ENCODE measurements at places on chromosomes 7 and 10.

DNA sequence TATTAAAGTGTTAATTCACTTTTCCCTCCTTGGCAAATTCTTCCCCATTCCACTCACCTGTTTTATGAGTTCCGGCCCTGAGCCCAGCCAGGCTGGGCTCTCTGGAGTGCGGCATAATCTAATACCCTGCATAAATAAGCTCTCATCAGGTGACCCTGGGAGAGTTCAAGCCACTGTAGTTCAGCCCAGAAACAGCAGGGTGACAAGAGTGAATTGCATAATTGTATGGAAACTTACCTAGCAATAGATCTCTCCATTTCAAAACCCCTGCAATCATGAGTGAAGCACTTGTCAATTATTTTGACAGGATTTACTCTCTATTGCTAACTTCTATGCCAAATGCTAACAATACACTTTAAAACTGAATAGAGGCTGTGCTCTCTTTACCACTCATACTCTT lies 94.7 kb downstream of the OSBPL3 start:
- DNase-seq: no peak

DNA sequence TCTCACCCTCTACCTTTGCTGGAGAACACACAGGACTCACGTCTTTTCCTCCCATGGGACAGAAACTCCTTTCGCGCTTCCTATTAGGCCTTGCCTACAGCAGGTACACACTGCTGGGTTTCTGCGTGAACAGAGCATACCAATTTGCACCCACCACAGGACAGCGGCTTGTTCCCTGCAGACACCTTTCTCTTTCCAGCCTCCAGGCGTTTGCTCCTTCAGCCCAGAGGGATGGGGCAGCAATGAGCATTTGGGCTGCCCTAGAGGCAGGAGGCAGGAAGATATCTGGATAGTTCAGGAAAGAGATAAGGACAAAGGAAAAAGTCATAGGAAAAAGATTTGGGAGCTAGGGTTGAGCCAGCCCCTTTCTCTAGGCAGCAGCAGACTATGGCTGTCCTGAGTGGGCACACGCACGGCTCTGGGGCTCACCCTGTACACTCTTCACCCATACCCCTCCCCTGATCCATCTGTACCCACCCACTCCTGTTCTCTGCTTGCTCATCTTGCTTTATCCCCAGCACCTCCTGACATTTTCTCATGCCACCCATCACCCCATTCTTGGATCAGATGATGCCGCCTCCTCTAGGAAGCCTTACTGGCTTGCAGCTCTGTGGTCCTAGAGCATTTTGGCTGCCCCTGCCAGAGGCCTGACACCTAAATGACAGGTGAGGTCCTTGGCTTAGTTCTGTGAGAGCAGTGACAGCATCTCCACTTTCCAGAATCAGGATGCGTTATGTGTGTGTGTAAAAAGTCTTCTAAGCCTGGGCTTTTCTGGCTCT lies 40.7 kb upstream of the SPDYE3 start:
- DNase-seq: no peak

DNA sequence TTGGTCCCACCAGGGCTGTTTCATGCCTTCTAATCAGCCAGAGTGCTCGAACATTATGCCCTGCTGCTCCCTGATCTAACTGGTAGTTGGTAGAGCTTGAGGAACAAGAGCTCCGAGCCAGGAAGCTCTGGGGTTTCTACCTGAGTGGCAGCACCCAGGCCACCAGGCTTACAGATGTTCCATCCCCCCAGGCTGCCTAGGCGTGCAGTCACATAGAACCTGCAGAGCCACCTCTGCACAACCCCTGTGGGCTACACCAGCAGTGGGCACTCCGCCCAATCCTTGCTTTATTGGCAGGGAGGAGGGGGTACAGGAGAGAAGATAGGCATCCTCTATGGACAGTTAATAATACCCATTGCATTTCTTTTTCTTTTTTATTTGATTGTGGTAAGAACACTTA lies 21.8 kb downstream of the MAP3K8 start:
- no peak for DNase-seq

DNA sequence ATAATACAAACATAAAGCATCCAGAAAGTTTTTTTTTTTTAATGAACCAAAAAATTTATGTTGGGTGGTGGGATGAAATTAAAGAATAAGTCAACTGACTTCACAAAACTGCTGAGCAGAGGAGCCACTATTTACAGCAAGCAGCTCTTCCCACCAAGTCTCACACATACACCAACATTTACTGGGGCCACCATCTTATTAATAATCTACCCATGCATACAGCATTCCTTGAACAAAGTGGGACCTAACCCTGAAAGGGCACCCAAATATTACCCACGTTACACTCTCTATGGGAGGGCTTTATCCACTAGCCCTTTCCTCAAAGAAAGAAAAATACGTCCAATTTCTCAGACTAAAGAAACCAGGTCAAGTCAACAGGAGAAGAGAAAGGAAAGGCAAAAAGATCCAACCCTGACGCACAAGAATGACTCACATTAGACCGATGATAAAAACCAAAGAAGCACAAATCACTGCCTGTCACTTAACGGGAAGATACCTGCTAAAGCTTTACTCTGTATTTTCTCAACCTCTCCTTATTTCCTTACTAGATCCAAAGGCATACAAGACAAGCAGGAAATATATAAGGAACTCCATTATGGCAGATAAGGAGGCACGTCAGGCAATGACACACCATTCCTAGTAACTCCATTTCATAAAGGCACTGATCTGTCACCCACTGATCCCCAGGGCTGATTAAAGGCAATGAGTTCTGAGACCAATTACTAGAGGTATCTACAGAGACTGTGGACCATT lies 141.8 kb upstream of the ASAH2 start:
- DNase-seq: no peak

GRCh38 chr10:97519342-97519741 lies 20.6 kb downstream of the UBTD1 start:
- DNase-seq: no peak

GRCh38 chr10:50480054-50481007 lies 143.4 kb downstream of the SGMS1 start:
- no peak for DNase-seq

- DNase-seq: no peak
Observed at GRCh38 chr7:71694665-71695064, 562.7 kb downstream of the GALNT17 start.

DNA sequence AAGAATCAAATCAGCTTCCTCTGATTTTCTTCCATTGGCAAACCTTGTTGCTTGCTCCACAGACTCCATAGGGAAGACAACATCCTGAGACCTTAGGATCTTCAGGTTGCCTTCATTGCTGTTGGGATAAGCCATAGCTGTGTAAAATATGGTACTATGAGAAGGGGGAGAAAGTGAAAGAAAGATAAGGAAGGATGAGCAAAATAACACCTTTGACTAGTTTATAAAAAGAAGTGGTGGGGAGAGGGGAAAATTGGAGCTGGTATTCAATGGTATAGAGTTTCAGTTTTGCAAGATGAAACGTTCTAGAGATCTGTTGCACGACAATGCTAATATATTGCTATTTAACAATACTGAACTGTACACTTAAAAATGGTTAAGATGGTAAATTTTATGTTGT lies 180.4 kb upstream of the PHYHIPL start:
- DNase-seq: no peak

GRCh38 chr7:66800591-66800990 lies 60.1 kb downstream of the RABGEF1 start:
- no peak for DNase-seq

DNA sequence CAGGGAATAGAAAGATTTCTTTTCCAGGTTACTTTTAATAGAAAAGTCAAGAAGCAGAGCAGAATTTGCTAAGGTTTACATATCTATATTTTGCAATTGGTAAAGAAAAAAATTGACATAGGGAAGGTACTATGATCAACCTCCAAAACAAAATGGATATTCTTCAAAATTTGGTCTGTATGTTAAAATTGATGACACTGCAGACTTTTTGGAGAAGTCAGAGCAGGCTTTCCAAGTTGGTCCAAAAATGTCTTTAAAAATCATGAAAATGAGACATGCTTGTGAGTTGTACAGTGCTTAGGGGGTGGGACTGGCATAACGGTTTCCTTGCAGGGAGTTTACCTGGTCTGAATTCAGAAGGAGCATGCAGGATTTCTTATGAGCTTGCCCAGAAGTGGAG lies 77.0 kb downstream of the TFPI2 start:
- no peak for DNase-seq

DNA sequence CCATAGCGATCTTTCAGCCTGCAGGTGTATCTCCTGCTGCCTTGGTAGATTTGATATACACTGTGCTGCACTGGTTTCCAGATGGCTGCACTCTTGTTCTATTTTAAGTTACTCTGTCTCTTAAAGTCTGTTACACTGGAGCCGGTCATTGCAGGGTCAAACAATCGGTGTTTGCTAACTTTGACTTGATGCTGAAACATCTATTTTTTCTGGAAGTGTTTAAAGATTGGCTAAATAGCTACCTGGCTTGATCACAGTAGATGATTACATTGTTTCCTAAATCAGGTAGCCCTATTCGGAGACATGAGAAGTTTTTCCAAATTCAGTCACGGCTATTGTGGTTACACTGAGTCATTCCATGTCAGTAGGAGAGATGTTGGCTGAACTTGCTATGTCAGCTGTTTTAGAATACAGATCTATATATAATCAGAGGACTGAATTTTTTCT lies 574.8 kb downstream of the ETV1 start:
- no peak for DNase-seq

DNA sequence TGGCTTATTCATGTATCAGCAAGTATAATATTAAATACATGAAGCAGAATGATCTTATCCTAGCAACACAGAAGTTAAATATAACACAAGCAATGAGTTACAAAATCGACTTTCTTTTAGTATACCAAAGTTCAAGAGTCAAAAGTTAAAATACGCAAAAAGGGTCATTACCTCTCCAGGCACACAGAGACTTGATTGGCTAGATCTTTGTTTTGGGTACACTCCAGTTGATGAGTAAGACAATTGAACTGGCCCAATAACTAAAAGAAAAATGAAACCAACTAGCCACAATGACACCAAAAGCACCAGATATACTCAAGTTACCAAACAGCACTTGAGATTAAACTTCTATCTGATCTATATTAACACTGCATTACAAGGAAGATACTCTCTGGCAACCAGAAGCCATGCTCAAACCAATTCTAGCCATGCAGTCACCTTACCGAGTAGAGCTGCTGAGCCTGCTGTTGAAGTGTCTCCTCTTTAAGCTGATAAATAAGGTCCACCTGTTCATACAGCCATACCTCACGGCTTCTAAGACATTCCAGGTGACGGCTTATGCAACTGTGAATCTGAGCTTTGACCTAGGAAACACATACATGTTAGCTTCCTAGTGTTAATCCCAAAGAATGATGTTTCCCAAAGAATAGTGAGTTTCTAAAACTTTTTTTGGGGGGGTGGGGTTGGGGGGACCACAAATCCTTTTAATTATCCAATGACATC lies 15.6 kb downstream of the NCOA4 start:
- DNase-seq: no peak

DNA sequence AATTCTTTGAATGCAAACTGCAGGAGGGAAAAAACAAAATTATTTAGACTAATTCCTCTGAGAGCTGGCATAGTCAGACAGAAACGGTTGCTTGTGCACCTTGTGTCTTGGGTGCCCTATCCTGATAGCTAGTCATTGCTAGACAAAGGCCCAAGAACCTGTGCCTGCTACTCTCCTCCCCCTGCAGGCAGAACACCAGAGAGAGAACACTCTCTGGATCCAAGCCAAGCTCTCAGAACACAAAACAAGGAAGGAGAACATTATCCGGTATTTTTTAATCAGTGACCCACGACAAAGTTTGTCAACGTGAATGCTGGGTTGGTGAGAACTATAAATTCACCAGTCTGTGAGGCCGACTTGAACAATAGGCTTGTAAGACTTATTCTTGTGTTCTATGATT lies 18.8 kb upstream of the PPP1R9A start:
- no peak for DNase-seq

GRCh38 chr7:23759671-23760391 lies 49.8 kb downstream of the STK31 start:
- DNase-seq: no peak

DNA sequence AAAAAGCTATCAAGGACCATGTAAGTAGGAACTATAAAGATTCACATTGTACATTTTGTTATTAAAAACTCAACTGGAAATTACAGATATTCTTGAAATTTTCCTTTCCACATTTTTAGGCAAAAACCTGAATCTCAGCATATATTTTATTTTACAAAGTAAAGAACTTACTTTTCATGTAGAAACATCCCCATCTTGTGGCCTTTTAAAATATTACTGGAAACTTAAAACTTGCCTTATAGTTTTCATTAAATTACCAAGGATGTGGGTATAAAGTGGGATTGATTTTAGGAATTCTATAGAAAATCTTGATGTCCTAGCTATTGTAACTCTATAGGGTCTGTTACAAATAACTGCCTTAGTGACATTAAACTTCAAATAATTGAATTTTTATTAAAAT lies 10.6 kb downstream of the DBF4 start:
- no peak for DNase-seq

DNA sequence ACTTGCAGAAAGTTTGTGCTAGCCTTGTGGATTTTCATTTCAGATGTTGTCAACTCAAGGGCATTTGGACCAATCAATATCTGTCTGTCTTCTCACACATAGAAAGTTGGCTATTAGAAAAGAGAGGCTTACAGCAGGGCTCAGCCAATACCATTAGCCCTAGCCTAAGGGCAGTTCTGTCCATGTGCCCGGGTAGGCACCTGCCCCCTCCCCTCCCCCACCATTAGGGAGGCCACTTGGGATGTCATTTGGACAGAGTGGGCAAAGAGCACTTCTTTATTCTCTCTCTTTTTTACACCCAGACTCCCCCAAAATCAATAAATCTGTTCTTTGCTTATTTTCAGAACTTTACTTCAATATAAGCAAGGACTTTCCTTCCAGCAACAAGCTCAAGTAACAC lies 188.5 kb upstream of the MKI67 start:
- no peak for DNase-seq

- DNase-seq: no peak
Observed at GRCh38 chr7:83130191-83130590, 32.5 kb downstream of the PCLO start.

- DNase-seq: no peak
Observed at GRCh38 chr7:116977172-116977571, 23.9 kb downstream of the ST7 start.

DNA sequence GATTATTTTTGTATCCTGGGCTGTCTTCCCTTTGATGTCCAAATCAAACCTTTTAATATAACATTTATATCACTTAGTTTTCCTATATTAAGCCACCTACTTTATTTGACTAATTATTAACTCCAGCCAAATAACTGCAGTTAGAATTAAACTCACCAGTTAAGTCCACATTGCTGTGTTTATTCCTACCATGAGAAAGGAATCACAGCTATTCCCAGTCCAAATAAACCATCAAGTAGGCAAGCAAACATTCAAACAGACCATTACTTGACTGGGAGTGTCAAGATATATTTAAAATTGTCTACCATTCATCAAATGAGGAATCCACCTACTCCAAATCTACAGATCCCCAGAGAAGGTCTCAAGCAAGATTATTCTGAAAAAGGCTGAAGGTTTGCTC lies 22.4 kb downstream of the PDE1C start:
- DNase-seq: no peak

DNA sequence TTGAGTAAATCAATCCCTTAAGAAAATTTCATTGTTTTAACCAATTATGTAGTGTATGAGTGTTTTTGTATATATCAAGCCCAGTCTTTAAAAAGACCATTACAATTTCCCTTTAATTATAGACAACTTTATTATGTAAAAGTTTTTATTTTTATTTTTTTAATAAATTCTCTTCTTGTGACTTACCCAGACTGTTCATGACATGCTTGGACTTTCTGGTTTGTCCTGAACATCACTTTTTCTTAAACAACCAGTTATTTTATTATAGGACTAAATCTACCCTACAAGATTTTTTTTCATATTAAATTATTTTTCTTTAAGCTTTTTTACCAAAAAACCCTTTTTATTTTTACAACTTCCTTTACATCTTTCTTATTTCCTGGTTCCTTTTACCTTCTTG lies 410.4 kb downstream of the ATRNL1 start:
- DNase-seq: no peak

Measured in stimulated activated CD8-positive, alpha-beta memory T cell treated with anti-CD3 and anti-CD28 coated beads, Interleukin-4, amount 100 ng/mL, for 4 hours (primary cell).